ENCODE measurements at places on chromosomes 12 and 14.

- DNase-seq = peak; percentile 91
Measured at GRCh38 chr14:94936401-94936892, 166.5 kb upstream of the GSC start.

- no peak for DNase-seq
Measured at GRCh38 chr12:79661629-79662028, 29.1 kb downstream of the PAWR start.

GRCh38 chr14:61455351-61455750 is 134.0 kb downstream of the PRKCH start:
- DNase-seq = no peak

GRCh38 chr14:55438066-55438683 is 2.2 kb downstream of the TBPL2 start:
- DNase-seq = peak; percentile 14

DNA sequence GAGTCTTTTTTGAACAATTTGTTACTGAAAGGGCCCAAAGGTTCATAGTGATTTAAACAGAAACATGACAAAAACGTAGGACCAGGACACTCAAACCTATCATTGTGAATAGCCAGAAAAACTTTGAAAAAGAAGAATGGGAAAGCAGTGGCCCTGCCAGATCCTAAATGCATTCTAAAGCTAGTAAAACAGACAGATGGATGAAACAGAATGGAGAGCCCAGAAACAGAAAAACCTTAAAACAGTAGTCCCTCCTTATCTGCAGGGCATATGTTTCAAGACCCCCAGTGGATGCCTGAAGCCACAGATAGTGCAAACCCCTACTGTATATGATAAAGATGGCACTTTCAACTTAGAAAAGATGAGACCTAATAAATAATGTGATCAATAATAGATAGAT is 93.7 kb downstream of the KICS2 start:
- DNase-seq = no peak

- no peak for DNase-seq
Measured at GRCh38 chr12:24012528-24012927, 63.1 kb upstream of the SOX5 start.

DNA sequence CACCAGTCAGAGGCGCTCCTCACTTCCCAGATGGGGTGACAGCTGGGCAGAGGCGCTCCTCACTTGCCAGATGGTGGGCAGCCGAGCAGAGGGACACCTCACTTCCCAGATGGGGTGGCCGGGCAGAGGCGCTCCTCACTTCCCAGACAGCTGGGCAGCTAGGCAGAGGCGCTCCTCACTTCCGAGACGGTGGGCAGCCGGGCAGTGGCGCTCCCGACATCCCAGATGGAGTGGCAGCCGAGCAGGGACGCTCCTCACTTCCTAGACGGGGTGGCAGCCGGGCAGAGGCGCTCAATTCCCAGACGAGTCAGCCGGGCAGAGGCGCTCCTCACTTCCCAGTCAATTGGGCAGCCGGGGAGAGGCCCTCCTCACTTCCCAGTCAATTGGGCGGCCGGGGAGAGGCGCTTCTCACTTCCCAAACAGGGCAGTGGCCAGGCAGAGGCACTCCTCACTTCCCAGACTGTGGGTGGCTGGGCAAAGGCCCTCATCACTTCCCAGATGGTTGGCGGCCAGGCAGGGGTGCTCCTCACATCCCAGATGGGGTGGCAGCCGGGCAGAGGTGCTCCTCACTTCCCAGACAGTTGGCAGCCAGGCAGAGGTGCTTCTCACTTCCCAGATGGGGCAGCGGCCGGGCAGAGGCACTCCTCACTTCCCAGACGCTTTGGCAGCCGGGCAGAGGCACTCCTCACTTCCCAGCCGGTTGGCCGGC is 143.8 kb upstream of the ARID2 start:
- no peak for DNase-seq

- DNase-seq = no peak
Measured at GRCh38 chr12:123034865-123035264, 54.4 kb downstream of the ARL6IP4 start.

GRCh38 chr12:94239332-94239993 is 91.1 kb downstream of the PLXNC1 start:
- DNase-seq = no peak

- no peak for DNase-seq
Measured at GRCh38 chr14:90355540-90356518, 24.1 kb upstream of the NRDE2 start.

- DNase-seq = no peak
Measured at GRCh38 chr12:48601013-48601756, 31.3 kb upstream of the LALBA start.

- no peak for DNase-seq
Measured at GRCh38 chr12:124938587-124938986, 24.1 kb upstream of the UBC start.

- DNase-seq = no peak
Measured at GRCh38 chr14:105151084-105151837, 17.3 kb downstream of the JAG2 start.
